ENCODE measurements at places on chromosomes 1 and 21.

GRCh38 chr1:26338670-26339069 is 15.3 kb downstream of the CRYBG2 start:
- DNase-seq: no peak

GRCh38 chr21:41768437-41769042 is 1.7 kb upstream of the RIPK4 start:
- DNase-seq: no peak

DNA sequence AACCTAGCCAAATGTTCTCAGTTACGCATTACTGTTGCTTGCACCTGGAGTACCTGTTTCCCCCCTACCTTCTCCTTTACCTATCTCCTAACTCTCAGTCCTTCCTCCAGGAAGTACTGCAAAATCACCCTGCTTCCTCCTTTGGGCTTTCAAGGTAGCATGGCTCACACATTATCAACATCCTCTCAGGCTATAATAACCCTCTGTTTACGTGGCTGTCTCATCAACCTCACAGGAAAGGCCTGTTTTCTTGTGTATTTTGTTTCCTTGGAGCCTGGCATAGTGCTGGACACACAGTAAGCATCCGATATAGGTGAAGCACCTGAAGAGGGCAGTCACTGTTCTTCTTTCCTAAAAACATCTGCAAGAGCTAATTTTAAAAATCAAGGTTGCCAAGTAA is 32.7 kb upstream of the ANGPTL7 start:
- DNase-seq: no peak

DNA sequence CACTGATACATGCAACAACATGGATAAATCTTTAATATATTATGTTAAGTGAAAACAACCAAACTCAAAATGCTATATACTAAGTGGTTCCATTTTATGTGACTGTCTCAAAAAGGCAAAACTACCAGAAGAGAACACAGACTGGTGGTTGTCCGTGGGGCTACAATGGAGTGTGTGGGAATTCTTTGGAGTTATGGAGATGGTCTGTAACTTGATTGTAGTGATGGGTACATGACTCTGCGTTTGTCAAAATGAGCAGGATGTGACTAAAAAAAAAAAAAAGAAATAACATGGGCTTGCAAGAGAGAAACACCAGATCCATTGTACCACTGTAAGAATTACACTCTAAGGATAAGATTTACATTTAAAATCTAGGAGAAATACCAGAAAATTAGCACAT is 52.2 kb upstream of the KIAA1614 start:
- DNase-seq: no peak

DNA sequence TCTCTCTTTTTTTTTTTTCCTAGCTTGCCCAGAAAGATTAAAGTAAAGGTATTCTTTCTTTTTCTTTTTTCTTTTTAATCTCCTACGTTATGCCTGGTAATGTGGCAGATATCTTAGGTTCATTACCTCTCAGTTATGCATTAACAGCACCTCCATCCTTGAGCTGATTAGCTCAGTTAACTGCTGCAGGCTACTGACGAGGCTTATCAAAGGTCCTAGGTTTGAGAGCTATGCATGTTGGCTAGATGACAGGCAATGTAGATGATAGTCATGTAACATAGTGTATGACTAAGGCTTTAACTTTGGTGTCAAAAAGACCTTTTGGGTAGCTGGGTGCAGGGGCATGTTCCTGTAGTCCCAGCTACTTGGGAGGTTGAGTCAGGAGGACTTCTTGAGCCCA is 53.7 kb upstream of the CACYBP start:
- no peak for DNase-seq

DNA sequence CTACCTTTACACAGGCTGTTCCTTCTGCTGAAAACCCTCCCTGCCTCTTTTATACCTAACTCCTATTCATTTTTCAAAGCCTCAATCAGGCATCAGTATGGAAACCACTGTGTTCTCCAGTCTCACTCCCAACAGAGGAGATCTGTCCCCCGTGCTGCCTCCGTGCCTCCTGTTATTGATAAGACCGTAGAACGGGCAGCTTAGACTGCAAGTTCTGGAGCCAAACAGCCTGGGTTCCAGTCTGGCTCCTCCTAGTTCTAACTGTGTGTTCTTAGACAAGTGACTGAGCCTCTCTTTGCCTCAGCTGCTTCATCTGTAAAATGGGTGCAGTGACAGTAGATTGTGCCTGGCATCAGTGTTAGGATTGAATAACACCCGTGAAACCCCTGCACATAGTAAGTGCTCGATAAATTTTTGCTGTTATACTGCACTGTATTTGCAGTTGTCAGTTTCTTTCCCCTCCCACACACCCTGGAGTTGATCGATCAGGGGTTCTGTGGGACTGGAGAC is 17.0 kb upstream of the IFFO2 start:
- no peak for DNase-seq

- no peak for DNase-seq
Observed at GRCh38 chr1:106613068-106613467, 443.4 kb upstream of the PRMT6 start.

DNA sequence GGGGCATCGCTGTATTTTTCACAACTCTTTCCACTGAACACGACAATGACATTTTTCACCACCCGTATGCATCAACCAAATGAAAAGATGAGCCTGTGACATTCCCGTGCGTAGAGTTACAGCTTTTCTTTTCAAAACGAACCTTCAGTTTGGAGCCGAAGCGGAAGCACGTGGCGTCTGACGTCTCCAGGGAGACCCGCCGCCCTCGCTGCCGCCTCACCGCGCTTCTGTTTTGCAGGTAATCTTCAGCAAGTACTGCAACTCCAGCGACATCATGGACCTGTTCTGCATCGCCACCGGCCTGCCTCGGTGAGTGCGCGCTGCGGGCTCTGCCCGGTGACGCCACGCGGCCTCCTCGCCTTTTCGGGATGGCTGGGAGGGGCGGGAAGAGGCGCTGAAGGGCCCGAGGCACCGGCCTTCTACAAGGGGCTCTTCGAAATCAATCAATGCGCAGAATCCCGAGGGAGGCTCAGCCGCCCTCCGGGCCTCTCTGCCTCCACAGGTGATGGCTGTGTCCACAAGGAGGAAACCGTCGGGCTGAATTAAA is 32.6 kb downstream of the PDE9A start:
- no peak for DNase-seq

DNA sequence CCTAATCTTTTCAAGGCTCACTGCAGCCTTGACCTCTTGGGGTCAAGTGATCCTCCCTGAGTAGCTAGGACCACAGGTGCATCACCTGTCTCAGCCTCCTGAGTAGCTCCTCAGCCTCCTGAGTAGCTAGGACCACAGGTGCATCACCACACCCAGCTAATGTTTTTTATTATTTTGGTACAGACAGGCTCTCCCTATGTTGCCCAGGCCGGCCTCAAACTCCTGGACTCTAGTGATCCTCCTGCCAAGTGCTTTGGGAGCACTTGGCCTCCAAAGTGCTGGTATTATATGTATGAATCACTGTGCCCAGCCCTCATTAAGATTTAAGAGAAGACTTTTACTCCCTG is 58.5 kb upstream of the S1PR1 start:
- no peak for DNase-seq

GRCh38 chr1:110153407-110153950 is 3.2 kb downstream of the SLC6A17 start:
- no peak for DNase-seq

DNA sequence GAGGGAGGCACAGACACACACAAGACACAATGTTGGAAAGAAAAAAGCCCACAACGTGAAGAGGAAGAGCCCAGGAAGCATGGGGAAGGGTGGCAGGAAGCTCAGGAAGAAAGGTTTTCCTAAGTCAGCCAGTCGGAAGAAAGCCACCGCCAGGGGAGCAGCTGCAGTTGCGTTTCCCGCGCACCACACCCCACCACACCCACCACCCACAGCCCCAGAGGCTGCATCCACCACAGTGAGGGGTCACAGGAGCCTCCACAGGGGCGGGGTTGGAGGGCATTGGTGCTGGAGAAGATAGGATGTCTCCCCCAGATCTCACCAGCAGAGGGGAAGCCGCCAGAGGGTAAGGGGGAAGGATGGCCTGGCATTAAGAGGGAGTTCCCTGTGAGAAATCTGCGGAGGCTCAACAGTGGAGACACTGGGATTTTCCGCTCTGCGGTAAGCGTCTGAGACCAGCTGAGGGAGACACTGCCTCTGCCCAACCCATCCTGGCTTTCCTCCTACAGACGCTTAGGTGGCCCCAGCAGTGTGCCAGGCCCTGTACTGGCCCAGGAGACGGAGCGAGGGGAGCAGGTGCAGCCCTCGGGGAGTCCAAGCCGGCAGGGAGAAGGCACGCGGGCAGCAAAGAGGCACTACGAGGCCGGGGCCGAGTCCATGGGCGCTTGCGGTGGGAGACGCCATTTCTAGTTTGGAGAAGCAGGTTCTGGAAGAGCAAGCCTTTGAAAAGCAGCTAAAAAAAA is 19.8 kb downstream of the PGLYRP3 start:
- no peak for DNase-seq

GRCh38 chr1:51237351-51238033 is 1.4 kb downstream of the RNF11 start:
- no peak for DNase-seq

Data from NCI-H1436 treated with DMSO at 0.1 percent for 48 hours (cell line).